ENCODE measurements at places on chromosomes 11 and 22. TPM values are rescaled to one million over a fixed set of nuclear protein-coding genes. Genes with fewer than 3 reads are reported as not detected.

The MMP8 gene
- not detected for total RNA-seq

The SRRD gene
- 21.1 TPM for total RNA-seq

- peak overlapping the region; percentile 50 for H3K27ac ChIP-seq
- no peaks in the 10 kb centered on the region for H3K36me3 ChIP-seq
- DNase-seq = peak; percentile 67
- H3K4me1 ChIP-seq = peaks cover 35% of the 10 kb centered on the region
These were observed 1.0 kb downstream of the ARHGAP8 start for GRCh38 chr22:44753189-44754042.

GRCh38 chr11:44731685-44732430, 5.1 kb downstream of the TSPAN18 start:
- peaks cover 78% of the 10 kb centered on the region for H3K27me3 ChIP-seq
- H3K4me3 ChIP-seq = no peak overlapping the region
- no peaks in the 10 kb centered on the region for H3K36me3 ChIP-seq
- no peak overlapping the region for H3K27ac ChIP-seq
- H3K4me1 ChIP-seq = peaks cover 4% of the 10 kb centered on the region

DNA sequence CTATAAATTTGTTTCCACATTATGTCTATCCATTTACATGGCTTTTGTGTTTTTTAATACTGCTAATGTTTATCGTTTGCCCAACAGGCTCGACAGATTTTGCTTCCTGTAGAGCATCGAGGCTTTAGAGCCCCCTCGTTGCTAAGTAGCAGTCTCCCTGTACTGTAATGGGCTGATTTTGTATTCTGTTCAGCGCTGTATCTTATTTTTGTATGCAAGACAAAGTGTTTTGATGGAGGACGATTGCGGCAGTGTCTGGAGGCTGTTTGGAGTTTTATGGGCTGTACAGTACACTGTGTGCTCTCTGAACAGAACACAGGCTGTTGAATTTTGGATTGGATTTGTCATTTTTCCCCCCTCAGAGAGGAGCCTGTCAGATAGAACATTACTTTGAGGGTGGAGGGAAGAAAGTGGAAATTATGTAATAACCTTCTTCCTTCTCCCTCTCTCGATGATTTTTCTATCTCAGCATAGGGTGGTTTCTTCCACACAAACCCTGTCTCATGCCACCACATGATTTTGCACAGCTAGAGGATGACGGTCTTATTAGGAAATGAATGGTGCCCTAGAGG, 104.4 kb downstream of the ZBTB16 start:
- H3K27me3 ChIP-seq = peaks cover 73% of the 10 kb centered on the region
- peaks cover 46% of the 10 kb centered on the region for H3K4me1 ChIP-seq
- DNase-seq = no peak
- H3K4me3 ChIP-seq = no peak overlapping the region
- H3K27ac ChIP-seq = no peak overlapping the region

GRCh38 chr11:69705351-69705811, 1.6 kb upstream of the FGF19 start:
- no peak for DNase-seq
- no peaks in the 10 kb centered on the region for H3K27me3 ChIP-seq
- peaks cover 11% of the 10 kb centered on the region for H3K4me1 ChIP-seq
- H3K36me3 ChIP-seq = no peaks in the 10 kb centered on the region
- H3K27ac ChIP-seq = no peak overlapping the region

DNA sequence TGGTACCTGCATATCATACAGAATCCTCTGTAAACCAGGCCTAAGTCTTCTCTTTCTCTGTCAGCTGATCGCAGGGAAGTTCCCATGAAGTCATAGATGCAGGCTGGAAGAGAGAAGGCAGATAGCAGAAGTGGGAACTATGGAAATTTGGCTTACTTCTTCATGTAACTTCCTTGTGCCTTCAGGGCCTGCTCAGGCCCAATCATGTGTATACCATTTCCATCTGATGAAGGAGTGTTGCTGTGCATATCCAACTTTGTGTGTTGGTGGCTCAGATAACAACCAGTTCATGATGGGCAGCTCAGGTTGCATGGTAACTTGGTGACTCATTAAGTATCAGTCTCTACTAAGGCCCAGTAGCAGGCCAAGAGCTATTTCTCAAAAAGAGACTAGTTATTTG, 53.1 kb upstream of the CEP295 start:
- peak; percentile 32 for DNase-seq
- H3K4me3 ChIP-seq = no peak overlapping the region
- H3K36me3 ChIP-seq = no peaks in the 10 kb centered on the region
- H3K27ac ChIP-seq = no peak overlapping the region
- H3K4me1 ChIP-seq = no peaks in the 10 kb centered on the region

All from PC-3 (cell line).